NAMALWA (cell line): ENCODE measurements at places on chromosomes 3 and 15.

GRCh38 chr3:34020726-34021680 lies 222.6 kb downstream of the PDCD6IP start:
- DNase-seq: peak; percentile 13

DNA sequence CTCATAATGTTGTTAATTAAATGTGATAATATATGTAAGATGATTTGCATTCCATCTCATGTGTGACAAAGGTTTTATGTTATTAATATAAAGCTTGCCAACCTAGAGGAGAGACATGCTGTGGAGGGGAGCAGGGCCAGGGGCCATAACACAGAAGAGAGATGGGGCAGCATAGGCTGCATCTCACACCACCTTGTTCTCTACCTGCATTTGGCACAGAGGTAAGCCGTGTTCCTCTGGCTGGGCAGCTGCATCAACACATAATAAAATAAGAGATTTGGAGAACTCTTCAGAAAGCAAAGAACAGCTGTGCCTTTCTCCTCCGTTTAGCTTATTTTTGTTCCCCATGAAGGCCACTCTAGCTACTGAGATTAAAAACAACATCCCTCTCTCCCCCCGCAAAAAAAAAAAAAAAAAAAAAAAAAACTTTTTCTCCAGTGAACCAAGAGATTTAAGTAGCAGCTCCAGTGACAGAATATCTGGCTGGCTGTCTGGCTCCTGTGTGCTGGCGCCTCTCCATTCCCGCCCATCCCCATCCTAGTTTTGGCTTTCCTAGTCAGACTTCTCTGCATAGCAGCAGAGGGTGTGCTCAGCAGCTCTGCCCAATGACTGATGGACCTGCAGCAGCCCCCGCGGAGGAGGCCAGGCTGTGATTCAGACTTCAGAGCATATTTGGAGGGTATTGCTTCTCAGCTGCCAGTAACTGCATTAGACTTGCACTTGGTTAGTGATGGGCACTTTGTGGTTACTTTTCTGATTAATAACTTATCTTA lies 52.2 kb upstream of the STXBP5L start:
- DNase-seq: no peak

GRCh38 chr3:51538115-51538458 lies 432 bp upstream of the RAD54L2 start:
- peak; percentile 14 for DNase-seq

DNA sequence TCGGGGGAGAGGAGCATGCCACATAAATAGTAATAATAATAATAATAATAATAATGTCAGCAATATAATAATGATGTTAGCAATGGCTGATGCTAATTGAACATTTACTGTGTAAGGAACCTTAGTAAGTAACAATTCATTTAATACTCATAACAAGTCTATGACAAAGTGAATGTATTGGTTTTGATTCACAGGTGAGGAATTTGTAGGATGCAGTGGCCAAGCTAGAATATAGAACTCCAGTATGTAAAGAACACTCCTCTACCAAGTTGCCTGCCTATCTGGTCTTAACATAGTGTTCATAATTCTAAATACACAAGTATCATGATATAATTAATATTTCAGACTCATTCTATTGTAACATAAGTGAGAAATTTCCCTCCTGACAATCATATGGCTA lies 1016.5 kb downstream of the ROBO1 start:
- DNase-seq: no peak

DNA sequence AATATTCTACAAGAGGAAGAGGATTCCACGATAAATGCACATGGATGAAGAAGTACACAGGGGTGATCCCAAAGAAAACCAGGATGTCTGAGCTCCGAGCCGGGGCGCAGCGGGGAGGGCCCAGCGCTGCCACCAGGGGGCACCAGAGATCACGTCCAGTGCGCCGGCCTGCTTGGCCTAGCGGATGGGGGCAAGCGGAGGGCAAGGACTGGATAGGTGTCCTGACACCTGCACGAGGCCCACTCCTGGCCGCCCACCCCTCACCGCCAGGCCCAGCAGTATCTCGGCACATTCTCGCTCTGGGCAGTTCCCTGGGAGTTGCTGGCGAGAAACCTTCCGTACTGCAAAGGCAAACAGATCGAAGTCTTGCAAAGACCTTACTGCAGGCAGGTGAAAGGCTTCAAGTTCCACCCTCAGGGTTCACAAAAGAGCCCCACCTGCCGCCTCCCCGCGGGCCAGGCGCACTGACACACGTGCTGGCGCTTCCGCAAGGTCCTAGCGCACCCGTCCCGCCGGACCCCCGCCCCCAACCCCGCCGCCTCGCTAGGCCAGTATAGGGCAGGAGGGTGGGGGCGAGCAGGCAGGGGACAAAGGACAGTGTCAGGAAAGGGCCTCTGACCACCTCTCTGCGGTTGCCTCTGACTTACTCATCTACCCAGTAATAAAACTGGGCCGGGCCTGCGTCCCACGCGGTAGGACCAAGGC lies 3.3 kb downstream of the ANKRD63 start:
- DNase-seq: peak; percentile 56
